ENCODE measurements at places on chromosomes 6 and 20.

- DNase-seq: no peak
These were observed 213.7 kb downstream of the CDKAL1 start for GRCh38 chr6:20747991-20748390.

- no peak for DNase-seq
These were observed 29.0 kb upstream of the L3MBTL3 start for GRCh38 chr6:129989396-129989795.

GRCh38 chr6:7218406-7218988 lies 94.5 kb downstream of the SSR1 start:
- no peak for DNase-seq

- no peak for DNase-seq
These were observed 2.1 kb downstream of the ZC3H12D start for GRCh38 chr6:149482545-149483333.

GRCh38 chr6:72580281-72580940 lies 41.5 kb upstream of the KCNQ5 start:
- DNase-seq: no peak

DNA sequence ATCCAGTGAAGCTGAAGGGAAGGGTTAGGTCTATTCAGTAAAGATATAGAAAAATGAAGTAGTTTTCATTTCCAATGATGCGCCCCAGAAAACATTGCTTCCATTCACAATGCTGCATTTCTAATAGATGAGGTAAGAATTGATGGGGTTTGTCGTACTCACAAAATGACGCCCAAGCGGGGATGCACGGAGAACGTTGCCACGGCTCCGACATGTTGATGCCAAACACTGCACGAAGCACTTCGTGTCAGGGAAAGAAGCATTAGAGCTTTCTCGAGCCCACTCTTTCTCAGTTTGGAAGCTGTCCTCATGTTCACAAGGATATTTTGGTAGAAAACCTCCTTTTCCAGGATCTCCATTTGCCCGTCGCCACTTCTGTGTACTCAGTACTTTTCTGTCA lies 21.6 kb upstream of the MAFB start:
- DNase-seq: no peak

GRCh38 chr6:106539936-106540335 lies 89.4 kb downstream of the RTN4IP1 start:
- DNase-seq: no peak

GRCh38 chr20:11556410-11556809 lies 361.3 kb upstream of the BTBD3 start:
- no peak for DNase-seq

DNA sequence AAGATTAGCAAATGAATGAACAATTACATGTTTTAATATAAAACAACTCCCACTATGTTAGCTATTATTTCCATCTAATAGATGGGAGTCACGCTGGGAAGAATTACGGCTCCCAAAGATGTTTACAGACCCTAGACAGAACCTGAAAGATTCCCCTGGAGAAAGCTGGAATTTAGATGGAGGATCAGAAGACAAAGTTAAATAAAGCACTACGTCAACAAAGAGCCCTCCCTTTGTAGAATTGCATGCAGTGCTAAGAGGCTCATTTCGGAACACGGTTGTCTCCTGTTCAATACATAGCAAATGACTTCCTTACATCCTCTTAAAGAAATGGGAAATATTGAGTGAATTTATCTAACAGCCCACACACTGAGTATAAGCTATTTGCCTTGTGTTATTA lies 328.3 kb downstream of the CBLN4 start:
- DNase-seq: no peak

DNA sequence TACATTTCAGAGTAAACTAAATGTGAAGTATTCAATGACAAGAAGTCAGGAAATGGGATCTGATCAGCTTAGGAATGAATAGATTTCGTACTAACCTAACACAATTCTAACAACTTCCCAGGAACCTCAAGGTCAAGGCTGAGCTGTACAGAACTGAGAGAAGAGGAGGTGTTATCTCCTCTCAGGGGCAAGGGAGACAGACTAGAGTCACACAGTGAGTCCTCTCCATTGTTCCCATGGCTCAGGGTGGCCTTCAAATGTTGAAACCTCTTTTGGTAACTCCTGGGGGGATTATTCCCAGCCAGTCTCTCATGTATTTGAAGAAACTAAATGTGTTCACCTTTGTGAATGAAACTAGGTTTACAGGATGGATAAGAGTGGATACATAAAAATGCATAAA lies 27.7 kb downstream of the ELOVL2 start:
- DNase-seq: no peak

GRCh38 chr6:8240301-8240700 lies 138.0 kb upstream of the EEF1E1 start:
- no peak for DNase-seq

DNA sequence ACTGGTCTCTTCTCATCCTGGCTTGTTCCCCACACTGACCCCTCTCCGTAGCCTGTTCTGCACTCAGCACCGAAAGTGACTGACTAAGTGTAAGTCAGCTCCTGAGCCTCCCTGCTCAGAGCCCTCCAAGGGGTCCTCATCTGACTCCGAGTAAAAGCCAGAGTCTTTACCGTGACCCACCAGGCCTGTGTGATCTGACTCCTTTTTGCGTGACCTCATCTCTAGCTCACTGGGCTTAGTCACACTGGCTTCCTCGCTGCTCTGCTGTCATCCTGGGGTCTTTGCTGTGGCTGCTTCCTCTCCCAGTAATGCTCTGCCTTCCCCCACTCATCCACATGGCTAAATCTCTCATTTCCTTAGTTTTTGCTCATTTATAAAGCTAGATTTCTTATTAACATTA lies 116.6 kb downstream of the PLCB4 start:
- no peak for DNase-seq

Data from stimulated activated CD8-positive, alpha-beta memory T cell treated with anti-CD3 and anti-CD28 coated beads, Interleukin-15, amount 100 ng/mL, for 4 hours (primary cell).